ENCODE measurements at places on chromosomes 2 and 18.

- DNase-seq, result no peak
Observed at GRCh38 chr2:152822676-152823075, 104.3 kb downstream of the ARL6IP6 start.

DNA sequence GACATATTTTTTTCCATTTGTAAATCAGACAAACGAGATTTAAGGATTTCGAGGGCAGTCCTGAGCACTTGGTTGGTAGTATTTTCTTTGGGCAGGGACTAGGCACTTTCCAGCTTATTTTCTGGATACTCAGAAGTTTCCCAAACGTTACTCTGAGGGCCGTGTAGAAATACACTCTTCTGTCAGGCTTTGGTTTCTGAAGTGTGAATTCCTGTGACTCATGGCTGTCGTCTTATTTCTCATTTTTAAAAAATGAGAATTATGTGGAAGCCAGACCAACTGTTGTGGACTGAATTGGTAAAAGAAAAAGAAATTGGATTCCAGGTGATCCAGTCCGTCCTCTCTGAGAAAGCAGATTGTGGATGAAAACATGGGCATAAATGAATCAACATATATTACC lies 658.6 kb upstream of the FANCL start:
- no peak for DNase-seq

DNA sequence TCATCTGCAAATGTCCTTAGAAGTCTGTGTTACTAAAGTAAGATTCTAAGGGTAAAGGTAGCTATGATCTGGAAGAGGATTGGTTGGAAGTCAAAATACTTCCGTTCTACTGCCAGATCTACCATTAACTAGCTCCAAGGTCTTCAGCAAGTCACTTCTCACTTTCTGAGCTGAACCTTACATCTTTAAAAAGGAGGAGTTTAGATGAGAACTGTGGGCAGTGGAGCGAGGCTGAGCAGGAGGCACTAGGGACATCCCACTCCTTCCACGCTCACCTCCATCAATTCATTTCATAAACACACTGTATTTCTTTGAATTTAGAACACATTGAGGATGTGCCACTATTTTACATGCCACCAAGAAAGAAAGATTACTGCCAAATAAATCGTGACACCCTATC lies 143.0 kb downstream of the ABCA12 start:
- no peak for DNase-seq

DNA sequence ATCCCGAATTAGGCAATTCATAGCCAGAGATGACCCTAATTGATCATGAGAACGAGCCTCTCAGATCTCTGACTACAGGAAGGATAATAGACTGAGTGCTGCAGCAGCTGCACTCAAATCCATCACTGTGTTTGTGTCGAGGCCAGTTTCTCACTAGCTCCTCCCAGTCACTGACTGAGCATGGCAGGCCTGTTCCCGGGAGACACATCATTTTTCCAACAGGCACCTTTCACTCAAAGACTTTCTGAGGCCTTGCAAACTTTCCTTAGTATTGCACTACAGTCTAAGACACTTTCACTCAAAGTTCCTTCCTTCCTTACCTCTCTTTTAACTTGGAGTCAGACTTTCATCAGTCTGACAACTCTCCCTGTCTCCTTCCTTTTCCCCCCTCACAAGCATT lies 13.7 kb downstream of the SOS1 start:
- DNase-seq, result no peak

GRCh38 chr2:50514901-50515300 lies 517.0 kb downstream of the NRXN1 start:
- DNase-seq, result no peak

GRCh38 chr2:127404466-127405254 lies 13.6 kb upstream of the PROC start:
- DNase-seq, result no peak

- no peak for DNase-seq
Observed at GRCh38 chr2:66830881-66831280, 396.0 kb downstream of the MEIS1 start.

DNA sequence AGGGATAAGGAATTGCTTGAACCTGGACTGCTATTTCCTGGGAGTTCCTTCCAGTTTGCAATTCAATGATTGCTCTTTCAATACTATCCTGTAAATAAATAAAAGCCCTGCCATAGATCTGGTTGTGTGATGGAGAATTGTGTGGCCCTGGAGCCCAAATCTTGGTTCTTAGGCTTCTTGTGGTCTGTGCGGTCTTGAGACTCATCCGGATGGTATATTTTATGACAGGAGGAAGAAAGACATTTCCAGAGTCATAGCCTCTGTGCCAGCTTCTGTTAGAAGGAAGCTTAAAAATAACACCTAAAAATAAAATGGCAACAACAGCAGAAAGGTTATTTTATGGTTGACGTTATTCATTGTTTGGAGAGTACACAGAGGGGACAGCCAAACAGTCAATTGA lies 137.7 kb downstream of the ABCA12 start:
- no peak for DNase-seq

DNA sequence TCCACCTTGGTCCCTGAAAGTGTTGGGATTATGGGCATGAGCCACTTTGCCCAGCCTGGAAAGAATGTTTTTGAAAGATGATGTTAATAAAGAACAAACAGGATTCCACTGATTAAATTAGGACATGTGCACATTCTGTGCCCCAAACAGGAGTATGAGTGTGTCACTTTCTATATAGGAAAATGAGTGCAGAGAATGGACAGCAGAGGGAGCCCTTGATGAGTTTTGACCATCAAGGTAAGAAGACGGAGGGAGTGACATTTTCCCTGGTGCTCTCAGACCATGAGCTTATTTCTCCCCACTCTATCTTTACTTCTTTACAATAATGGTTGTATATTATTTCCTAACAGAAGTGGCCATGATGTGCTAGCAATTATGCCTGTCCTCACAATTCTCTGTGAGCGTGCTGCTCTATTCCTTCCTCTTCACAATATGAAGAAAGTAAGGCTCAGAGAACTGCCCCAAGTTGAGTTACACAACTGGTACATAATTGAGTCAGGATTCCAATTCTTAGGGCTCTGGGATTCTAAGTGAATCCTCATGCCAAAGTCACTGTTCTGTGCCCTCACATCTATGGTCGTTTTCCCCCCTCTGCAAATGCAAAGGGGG lies 20.6 kb downstream of the RPL37A start:
- DNase-seq, result peak; percentile 78

GRCh38 chr2:189913821-189914220 lies 129.6 kb downstream of the PMS1 start:
- DNase-seq, result no peak

DNA sequence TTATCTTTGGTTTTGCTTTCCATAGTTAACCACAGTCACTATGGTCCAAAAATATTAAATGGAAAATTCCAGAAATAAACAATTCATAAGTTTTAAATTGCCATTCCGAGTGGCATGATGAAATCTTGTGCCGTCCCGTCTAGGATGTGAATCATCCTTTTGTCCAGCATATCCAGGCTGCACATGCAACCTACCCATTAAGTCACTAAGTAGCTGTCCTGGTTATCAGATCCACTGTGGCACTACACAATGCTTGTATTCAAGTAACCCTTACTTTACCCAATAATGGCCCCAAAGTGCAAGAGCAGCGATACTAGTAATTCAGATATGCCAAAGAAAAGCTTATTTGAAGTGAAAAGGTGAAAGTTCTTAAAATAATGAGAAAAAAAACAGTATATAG lies 10.7 kb downstream of the USP34 start:
- no peak for DNase-seq

GRCh38 chr18:61459896-61460648 lies 126.8 kb downstream of the CDH20 start:
- no peak for DNase-seq

- no peak for DNase-seq
Observed at GRCh38 chr2:232146294-232146693, 184.8 kb downstream of the DIS3L2 start.

Data from heart left ventricle (tissue), 16 donors.